ENCODE measurements at places on chromosomes 1 and 21.

DNA sequence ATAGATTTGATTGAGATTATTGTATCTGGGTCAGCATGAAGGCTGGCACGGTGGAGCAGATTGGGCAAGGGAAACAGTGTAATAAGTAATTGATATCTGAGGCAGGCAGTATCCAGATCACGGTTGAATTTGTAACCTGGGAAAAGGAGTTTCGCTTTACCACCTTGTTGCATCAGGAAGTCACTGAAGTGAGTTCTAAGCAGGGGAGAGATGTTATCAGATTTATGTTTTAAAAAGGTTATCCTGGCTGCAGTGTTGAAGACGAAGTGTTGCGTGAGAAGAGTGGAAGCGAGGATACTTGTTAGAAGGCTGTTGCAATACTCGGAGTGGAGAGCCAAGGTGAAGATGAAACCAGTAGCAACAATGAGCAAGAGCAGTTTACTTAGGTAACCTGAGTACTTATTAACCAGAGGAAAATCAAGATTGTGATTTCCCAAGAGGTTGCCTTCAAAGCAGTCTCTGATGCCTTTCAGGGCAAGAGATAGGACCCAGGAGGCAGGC, 77.8 kb downstream of the LHX9 start:
- DNase-seq = no peak

GRCh38 chr1:240149484-240150094, 57.9 kb downstream of the FMN2 start:
- no peak for DNase-seq

DNA sequence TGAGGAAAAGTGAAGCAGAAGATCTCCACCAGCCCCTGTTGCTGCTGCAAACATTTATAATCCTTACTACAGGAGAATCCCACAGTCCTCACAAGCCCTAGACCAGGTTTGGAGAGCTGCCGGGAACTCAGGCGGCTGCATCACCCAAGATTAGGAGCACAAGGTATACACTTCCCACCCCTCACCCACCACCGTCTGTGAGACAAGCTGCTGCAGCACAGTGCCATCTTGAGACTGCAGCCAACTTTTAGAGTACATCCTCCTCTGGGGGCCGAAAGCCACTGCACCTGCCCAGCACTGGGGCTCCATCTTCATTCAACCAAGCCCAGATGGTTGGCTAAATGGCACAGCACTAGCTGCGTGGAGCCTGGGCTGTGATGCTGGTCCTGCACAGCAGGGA, 13.8 kb downstream of the OLFML3 start:
- DNase-seq = no peak

DNA sequence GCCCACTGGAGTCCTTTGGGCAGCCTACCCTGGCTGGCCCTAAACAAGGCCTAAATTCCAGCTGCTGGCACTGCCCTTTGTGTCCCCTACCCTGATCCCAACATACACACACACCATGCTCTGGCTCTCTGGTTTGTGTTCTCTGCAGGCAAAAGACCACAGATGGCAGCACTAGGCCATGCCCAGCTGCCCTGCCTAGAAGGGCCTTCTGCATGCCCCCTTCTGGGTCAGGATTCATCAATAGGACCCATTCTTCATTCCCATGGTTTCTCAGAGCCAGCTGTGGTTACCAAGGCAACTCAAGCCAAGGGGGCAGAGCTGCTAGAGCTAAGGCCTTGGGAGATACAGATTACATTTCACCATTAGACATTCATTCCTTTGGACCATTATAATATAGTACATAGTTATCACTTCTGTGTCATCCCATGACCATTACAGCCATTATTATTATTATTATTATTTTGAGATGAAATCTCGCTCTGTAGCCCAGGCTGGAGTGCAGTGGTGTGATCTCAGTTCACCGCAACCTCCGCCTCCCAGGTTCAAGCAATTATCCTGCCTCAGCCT, 17.5 kb downstream of the ASAP3 start:
- DNase-seq = no peak

DNA sequence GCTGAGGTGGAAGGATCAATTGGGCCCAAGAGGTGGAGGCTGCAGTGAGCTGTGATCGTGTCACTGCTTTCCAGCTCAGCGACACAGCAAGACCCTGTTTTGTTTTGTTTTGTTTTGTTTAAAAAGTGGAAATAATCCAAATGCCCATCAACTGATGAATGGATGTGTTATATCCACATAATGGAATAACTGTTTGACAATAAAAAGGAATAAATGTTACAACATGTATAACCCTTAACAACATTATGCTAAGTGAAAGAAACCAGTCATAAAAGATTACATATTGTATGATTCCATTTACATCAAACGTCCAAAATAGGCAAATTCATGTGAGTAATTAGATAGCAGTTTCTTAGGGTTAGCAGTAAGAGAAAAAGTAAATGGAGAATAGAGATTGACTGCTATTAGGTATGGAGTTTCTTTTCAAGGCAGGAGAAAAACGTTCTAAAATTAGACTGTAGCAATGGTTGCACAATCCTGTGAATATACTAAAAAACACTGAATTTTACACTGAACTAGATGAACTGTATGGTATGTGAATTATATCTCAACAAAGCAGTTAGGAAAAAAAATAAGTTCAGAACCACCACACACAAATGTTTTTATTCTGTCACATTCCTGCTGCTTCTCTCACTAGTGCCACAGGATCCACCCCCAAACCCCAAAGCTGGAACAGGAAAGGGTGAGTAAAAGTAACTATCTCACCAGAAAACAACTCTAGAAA, 15.7 kb downstream of the FOXJ3 start:
- DNase-seq = no peak

GRCh38 chr1:27179379-27179778, 24.5 kb upstream of the SLC9A1 start:
- no peak for DNase-seq
